ENCODE measurements at places on chromosomes 4 and X.
A peak's percentile ranks its signal among the peaks of the same experiment; 100 is the strongest.

DNA sequence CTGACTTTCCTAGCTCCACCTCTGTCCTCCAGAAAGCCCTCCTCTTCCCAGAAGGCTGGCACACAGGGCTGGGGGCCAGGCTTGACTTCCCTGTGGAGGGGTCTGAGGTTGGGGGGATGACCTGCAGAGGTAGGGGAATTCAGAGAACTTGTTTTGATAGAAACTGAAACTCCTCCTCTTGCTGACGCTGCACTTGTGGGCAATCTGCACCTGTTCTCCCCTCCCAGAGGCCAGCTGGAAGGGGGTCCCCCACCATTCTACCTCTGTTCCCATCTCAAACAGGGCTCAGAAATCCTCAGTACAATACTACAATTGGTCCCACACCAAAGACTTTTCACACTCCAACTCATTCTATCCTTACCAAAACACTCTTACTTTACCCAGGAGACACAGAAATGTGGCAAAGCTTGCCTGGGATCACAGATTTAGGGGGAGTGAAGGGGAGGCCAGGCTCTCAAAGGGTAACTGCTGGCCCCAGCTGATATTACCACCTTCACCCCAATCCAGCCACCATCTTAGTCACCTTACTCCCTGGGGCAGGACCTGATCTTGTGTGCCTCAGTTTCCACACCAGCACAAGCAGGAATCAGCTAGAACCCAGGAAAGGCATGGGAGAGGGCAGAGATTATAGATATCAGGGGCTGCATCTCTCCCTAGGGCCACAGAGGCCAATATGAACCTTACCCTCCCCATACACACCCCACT, 18.5 kb downstream of the OTUD5 start:
- no peak for DNase-seq

DNA sequence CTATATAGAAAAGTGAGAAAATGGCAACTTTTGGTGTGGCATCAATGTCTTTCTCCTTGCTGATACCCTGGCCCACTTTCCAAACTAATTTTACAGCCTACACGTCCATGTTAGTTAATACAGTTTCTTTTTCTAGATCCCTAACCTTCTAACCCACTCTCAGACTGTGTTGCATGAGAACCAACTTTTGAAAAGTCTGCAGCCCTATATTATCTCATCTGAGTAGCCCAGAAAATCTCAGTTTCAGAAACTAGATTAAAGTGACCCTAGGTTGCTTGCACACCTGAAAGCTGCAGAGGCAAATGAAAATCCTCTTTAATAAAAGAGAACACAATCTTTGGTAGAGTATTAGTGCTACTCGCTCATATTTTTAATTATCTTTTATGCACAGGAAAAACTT, 371.6 kb upstream of the EMCN start:
- DNase-seq = no peak

DNA sequence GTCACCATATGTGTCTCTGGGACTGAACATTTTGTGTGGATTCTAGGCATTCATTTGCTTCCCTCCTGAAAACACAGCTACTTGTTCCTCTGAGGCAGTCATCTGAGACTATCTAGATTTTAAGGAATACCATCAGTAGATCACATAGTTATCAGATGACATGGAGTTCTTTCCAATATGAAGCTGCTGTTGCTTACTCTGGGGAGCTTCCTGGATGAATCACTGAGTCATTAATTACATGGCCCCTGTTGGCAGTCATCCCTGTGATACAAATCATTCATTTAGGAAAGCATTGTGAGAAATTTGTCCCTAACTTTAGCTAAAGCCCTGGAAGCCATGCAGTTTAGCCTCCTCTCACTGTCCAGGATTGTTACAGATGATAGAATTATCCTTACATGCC, 98.2 kb upstream of the ARSJ start:
- peak; percentile 67 for DNase-seq

DNA sequence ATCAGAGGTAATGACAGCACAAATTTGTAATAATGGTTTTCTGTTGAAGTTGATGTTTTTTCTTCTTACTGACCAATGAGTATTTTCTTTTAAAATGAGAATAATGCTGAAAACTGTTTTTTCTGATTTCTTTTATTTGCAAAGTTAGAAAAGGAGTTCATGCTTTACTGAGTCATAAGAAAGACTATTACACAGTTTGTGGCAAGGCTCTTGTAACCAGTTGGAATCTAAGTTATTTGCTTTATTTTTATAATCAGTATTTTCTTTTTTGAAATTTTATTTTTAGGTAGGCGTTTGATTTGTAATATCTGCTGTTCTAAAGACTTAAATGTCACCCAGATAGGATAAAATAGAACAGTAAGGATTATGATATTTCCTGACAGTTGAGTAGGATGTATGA, 25.5 kb downstream of the ANAPC4 start:
- peak; percentile 39 for DNase-seq

- no peak for DNase-seq
Measured at GRCh38 chrX:19964017-19964710, 26.7 kb downstream of the BCLAF3 start.

All from AG20443 (cell line).